ENCODE measurements at places on chromosomes 3 and 15. TPM values are rescaled to one million over a fixed set of nuclear protein-coding genes. Genes with fewer than 3 reads are reported as not detected.
A peak's percentile ranks its signal among the peaks of the same experiment; 100 is the strongest.

DNA sequence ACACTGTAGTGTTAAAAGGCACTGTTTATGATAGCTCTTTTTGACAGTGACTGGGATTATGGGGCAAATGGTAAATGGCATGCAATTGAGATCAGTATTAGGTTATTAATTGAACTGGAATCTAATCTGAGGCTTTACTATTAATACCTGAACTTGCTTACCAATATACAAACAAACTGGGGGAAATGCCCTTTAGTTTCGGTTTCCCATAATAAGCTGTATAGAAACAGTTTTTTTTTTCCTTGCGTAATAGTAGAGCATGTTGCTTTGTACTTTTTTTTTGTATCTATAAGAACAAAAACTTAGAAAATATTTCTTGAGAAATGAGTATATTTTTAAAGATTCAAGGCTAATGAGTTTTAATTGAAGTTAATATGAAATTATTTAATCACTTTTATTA, 95.0 kb downstream of the FNDC3B start:
- DNase-seq: no peak

- no peak for DNase-seq
Observed at GRCh38 chr3:172717493-172718088, 6.7 kb upstream of the NCEH1 start.

SPRED1 gene
- total RNA-seq: 44.1 TPM

GRCh38 chr3:125188955-125189354, 23.6 kb downstream of the SLC12A8 start:
- DNase-seq: no peak

GRCh38 chr3:79632842-79633241, 135.0 kb downstream of the ROBO1 start:
- DNase-seq: no peak

DNA sequence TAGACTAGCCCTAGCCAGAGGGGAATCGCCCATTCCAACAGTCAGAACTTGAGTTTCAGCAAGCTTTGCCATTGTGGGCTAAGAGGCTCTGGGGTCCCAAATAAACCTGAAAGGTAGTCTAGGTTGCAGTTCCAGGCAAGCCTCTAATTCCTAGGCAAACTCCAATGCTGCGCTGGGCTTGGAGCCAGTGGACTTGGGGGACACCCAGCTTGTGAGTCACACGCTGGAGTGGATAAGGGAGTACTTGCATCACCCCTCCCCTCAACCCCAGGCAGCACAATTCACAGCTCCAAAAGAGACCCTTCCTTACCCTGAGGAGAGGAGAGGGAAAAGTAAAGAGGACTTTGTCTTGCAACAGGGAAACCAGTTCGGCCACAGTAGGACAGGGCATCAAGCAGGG, 105.2 kb upstream of the DPPA4 start:
- DNase-seq: no peak

GRCh38 chr3:118987477-118987876, 47.2 kb downstream of the IGSF11 start:
- DNase-seq: no peak

- DNase-seq: no peak
Observed at GRCh38 chr15:39852250-39852649, 67.8 kb downstream of the GPR176 start.

P2RY12 gene
- total RNA-seq: not detected

DNA sequence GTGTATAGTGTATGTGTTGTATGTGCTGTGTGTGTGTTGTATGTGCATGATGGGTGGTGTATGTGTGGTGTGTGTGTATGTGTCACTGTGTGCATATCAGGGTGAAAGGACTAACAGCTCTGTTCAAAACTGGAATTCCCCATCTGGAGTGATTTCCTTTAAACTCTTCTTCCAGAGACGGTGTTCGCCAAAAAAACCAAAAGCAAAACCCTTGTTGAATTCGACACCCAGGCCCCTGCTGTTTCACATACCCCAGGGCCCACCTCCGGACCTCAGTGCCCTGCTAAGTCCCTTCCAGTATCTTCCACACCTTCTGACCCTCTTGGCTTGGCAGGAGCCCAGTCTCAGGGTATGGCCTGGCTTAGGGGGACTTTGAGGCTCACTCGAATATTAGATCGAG, 44.9 kb upstream of the SEC13 start:
- no peak for DNase-seq

DNA sequence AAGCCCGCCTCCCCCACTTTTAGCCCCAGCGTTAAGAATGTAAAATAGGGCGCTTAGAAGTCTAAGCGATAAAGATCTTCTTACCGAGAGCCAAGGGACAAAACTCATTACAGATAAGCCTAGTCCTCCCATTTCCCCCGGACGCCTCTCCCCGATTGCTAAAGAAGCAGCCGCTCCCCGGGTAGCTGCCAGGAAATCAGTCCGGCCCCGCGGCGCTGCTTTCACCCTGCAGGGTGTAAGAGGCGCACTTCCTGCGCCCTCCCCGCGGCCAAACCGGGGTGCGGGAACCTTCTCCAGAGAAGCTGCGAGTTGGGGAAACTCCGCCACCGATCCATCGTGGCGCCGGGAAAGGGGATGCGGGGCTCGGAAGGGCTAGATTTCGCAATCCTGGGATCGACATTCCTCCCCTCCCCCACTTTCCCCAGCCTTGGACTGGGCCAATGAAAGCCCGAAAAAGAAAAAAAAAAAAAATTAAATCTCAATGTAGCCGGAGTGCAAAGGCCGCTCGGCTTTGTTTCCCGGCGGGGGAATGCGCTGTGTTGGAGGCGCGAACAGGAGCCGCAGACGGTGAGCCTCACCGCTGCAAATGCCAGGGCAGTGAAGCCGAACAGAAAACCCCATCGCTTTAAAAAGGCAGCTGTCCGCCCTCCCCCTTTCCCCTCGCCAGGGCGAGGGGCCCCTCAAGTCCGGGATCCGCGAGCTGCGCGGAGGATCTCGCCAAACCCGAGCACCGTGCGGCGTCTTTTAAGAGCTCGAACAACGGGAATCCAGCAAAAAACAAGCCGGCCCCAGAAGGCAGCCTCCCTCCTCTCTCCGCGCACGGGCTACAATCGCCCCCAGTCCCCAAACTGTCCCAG, 626 bp upstream of the PTPRG start:
- peak; percentile 96 for DNase-seq

ZNF654 gene
- 9.9 TPM for total RNA-seq

DNA sequence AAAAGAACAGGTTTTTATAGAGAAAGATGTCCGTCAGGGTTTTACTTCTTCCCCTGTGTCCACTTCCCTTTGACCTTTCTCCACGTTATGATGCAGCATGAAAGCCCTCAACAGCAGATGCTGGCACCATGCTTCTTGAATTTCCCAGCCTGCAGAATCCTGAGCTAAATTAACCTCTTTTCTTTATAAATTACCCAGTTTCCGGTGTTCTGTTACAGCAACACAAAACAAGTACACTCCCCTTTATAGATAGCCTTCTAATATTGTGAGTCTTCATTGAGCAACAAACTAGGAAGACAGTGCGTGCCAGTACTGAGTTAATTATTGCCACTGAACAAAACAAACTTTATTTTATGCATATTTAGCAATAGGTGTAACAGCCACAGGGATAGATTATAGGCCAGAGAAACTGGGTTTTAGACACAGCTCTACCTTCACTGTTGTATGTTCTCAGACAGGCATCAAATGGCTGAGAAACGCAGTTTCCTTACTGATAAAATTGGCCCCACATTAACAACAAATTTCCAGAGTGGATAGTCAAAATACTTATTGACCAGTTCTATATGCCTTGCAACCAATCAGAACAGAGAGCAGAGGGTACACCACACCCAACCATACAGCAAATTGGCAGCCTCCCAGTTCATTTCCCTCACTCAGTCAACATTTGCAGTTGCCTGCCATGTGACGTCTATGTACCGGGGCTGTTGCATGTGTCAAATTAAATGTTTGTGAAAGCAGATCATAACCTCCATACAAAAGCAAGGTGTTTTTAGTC, 14.4 kb upstream of the TBL1XR1 start:
- DNase-seq: no peak

FSIP1 gene
- total RNA-seq: 2.1 TPM

DNA sequence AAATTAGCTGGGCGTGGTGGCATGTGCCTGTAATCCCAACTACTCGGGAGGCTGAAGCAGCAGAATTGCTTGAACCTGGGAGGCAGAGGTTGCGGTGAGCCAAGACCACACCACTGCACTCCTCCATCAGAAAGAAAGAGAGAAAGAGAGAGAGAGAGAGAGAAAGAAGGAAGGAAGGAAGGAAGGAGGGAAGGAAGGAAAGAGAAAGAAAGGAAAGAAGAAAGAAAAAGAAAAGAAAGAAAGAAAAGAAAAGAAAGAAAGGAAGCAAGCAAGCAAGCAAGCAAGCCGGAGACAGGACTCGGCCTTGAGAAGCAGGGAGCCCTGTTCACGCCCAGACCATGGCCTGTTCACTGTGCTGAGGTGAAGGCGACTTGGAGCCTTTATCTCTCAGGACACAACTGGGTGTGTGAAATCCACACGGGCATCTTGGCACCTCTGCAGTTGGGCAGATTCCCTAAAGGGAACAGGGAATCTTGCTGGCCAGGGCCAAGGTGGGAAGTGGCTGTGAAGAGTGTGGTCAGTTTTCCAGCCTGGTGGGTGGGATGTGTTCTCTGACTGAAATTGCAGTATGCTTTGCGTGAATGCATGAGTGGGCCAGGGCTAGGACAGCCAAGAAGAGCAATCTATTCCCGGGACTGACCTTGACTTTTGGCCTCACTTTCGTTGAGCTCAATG, 90.3 kb downstream of the CORO2B start:
- no peak for DNase-seq

DNA sequence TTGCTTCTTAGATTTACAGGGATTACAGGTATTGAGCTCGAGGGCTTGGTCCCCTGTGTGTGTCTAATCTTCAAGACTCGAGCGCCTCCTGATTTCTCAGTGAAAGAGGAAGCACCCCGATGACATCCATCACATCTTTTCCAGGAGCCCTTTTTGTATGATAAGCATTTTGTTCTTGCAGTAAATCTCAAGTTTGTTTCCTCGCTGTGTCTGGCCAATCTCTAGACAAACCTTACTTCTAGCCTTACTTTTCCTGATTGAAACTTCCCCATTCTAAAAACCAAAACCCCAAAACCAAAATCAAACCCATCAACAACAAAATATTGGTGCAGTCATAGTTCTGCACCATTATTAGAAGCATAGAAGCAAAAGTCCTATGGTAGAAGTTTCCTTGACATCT, 286.0 kb downstream of the NFKBIZ start:
- DNase-seq: no peak

CHRFAM7A gene
- total RNA-seq: 2.5 TPM

DLEC1 gene
- 0.19 TPM for total RNA-seq

THPO gene
- total RNA-seq: 0.14 TPM

MYEF2 gene
- 60.7 TPM for total RNA-seq

DNA sequence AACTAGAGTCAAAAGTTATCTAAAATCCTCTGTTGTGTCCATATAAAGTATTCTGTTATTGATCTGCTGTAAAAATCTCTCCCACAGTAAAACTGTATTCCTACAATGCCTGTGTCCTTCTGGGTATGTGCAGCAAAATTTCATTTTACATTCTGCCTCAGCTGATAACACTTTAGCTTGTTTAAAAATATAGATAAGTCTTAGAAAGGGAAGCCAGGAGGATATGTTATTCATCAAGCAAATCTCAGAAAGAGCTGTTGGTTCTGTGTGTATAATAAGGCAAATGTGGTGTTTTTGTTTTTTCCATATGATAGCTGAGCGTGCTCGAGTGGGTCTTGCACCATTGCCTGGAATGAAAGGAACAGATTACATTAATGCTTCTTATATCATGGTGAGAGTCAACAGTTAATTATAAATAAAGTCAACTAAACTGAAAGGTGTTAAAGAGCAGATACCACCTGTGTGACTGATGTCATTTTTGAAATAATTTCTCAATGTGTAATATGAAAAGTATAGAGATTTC, 96.6 kb downstream of the FEZF2 start:
- DNase-seq: no peak

C3orf85 gene
- not detected for total RNA-seq

NEK10 gene
- 2.0 TPM for total RNA-seq

GRCh38 chr3:196063971-196064370, 17.9 kb downstream of the TFRC start:
- no peak for DNase-seq

OR5K4 gene
- not detected for total RNA-seq

PRTG gene
- total RNA-seq: 2.3 TPM

CHRNA3 gene
- total RNA-seq: 1.3 TPM

DNA sequence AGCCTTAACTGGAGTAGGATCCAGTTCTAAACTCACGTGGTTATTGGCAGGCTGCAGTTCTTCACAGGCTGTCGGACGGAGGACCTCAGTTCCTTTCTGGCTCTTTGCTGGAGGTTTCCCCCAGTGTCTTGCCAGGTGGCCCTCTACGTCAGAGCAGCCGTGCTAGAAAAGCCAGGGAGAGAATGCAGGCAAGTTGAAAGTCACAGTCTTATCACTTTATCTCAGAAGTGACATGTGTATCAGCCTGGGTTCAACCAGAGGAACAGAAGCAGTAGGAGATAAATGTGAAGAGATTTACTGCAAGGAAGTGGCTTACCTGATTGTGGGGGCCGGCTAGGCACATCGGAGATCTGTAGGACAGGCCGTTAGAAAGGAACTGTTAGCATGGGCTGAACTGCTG, 125.3 kb upstream of the BNIP2 start:
- DNase-seq: no peak

HIGD2B gene
- not detected for total RNA-seq

RMDN3 gene
- total RNA-seq: 17.0 TPM

CISH gene
- 3.6 TPM for total RNA-seq

DNA sequence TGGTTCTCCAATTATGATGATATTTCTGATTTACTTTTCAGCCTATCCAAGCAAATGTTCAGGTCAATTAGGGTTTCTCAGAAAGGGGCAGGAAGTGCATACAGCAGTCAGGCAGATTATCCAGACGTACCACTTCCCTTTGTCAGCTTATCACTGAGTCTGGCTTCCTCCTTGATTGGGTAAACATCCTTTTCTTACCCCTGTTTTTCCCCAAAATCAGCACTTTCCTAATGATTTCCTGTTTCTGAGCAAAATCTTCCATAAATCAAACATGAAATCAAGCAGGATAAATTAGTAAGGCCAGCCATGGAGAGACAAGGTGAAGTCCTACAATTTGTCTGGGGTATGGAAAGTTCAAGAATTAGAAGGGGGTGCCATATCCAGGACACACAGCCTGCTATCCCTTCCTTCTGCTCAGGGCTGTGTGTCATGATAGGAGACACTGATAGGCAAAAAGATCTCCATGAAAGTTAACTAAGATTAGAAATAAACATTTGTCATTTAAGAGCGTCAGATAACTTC, 29.0 kb downstream of the ADIPOQ start:
- DNase-seq: no peak

DNA sequence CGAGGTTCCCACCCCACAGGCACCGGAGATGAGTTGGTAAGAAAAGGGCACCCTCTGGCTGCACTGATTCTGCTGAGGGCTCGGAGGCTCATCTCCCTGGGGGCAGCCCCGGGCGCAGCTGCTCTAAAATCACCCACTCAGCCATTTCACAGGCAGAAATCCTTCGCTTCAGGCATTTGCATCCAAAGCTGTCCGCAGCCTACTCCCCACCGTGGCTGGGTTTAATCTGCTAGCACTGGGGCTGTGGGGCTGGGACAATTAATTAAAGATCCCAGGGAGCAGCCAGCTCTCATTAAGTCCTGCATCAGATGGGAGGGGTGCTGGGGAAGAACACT, 104.3 kb upstream of the PRR20G start:
- no peak for DNase-seq

SH3GL3 gene
- 21.1 TPM for total RNA-seq

ANKDD1A gene
- total RNA-seq: 9.3 TPM

- no peak for DNase-seq
Observed at GRCh38 chr3:162534431-162534830, 1037.8 kb downstream of the OTOL1 start.

- DNase-seq: no peak
Observed at GRCh38 chr15:41183581-41183980, 47.0 kb downstream of the EXD1 start.

IL5RA gene
- total RNA-seq: not detected

SCN5A gene
- total RNA-seq: 8.2 TPM

All from GM23338 (cell line).